Femur (tissue), 1 donor: ENCODE measurements at places on chromosomes 16 and 17.

DNA sequence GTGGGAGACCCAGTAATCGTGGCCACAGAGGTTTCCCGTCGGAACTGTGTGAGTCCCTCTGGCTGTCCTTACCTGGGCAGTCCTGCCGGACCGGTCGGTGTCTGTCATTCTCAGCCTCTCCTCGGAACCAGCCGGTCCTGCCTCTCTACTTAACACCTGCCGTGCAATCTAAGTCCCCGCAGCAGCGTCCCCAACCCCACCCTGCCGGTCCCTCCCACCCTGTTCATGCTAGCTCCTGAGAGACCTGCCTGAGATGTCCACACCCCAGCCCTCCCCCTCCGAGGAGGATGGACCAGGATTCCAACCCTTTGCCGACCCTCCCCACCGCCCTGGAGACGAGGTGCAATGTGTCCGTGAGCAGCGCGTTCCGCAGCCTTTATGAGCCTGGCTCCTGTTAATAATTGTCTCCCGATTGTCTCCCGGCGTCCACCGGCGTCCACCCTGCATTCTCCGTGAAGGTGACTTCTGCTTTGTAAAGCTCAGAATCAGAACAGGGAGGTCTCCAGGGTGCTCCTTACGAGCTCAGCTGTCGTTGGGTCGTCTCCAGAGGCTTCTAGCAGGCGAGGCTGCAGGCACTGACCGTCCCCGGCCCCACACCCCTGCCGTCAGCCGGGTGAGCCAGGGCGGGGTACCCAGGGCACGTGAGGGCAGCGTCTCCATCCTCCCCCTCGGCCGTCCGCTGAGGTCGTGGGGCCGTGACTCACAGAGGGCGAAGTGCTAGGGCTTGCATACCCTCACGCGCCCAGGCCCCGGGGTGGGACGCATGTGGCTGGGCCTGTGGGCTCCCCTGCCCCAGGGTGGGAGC, 10.1 kb downstream of the METRNL start:
- DNase-seq = no peak

- DNase-seq = no peak
Measured at GRCh38 chr17:9350080-9350479, 225.5 kb downstream of the STX8 start.

DNA sequence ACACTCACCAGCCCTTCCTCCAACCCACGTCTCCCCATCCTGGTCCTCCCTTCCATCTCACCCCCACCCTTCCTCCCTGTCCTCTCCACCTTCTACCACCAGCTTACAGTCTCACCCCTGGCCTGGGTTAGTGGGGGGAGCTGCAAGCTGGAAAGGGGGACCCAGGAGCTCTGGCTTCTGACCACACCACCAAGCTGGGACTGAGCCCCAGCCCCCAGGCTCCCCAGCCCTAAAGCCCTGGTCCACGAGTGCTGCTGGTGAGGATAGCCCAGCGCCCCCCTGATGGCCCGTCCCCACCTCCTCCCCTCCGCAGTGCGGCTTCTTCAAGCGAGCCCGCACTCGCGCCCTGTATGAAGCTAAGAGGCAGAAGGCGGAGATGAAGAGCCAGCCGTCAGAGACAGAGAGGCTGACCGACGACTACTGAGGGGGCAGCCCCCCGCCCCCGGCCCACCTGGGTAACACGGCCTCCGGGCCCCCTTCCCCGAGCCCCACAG, 7.2 kb upstream of the PDK2 start:
- DNase-seq = no peak

DNA sequence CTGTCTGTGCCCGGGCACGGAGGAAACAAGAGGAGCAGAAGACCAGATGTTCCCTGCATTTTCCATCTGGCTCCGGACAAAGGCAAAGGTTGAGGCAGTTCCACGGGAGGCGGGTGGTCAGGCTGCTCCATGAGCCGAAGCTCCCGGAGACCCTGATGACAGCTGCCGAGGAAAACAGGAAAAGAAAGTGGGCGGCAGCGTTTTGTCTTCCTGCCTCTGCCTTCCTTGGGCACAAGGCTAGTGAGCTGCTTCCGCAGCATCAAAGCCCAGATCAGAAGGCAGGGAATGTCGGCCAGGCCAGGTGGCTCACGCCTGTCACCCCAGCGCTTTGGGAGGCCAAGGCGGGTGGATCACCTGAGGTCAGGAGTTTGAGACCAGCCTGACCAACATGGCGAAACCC, 16.2 kb downstream of the SLC43A2 start:
- no peak for DNase-seq

GRCh38 chr17:64006361-64007088, 8.4 kb downstream of the PRR29 start:
- DNase-seq = peak; percentile 65
